ENCODE measurements at places on chromosomes 5 and 9.

- peaks cover 24% of the 10 kb centered on the region for H3K4me1 ChIP-seq
- no peak for DNase-seq
- peak overlapping the region; percentile 93 for H3K4me3 ChIP-seq
- peaks cover 16% of the 10 kb centered on the region for H3K27me3 ChIP-seq
- H3K36me3 ChIP-seq, result no peaks in the 10 kb centered on the region
Observed at GRCh38 chr5:6715271-6715670, 2.0 kb downstream of the TENT4A start.

- no peak overlapping the region for H3K4me3 ChIP-seq
- H3K27ac ChIP-seq, result no peak overlapping the region
- H3K4me1 ChIP-seq, result no peaks in the 10 kb centered on the region
- no peaks in the 10 kb centered on the region for H3K27me3 ChIP-seq
- DNase-seq, result no peak
Observed at GRCh38 chr5:103793595-103794182, 231.1 kb upstream of the NUDT12 start.

DNA sequence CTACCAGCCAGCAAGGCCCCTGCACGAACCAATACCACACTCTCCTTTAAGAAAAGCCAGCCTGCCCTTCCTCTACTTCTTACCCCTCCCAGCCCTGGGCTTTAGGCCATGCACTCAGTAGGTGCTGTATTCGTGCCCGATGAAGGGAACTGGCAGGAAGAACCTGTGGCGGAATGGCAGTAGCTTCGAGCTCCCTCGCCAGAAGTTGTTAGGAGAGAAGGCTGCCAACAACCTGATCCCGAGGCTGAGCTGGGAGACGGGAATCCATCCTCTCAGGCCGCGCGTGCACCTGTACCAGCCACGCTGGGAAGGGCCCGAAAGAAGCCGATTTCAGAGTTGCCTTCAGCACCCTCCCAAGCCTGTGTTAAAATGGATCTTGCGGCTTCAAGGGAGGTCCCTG is 45.3 kb upstream of the AKNA start:
- H3K4me3 ChIP-seq, result no peak overlapping the region
- no peak overlapping the region for H3K27ac ChIP-seq
- no peaks in the 10 kb centered on the region for H3K4me1 ChIP-seq
- no peaks in the 10 kb centered on the region for H3K27me3 ChIP-seq
- H3K36me3 ChIP-seq, result no peaks in the 10 kb centered on the region

- no peak overlapping the region for H3K4me3 ChIP-seq
- no peaks in the 10 kb centered on the region for H3K36me3 ChIP-seq
- H3K27ac ChIP-seq, result no peak overlapping the region
- H3K4me1 ChIP-seq, result peaks cover 14% of the 10 kb centered on the region
Observed at GRCh38 chr5:63963926-63964325, 1.7 kb upstream of the HTR1A start.

DNA sequence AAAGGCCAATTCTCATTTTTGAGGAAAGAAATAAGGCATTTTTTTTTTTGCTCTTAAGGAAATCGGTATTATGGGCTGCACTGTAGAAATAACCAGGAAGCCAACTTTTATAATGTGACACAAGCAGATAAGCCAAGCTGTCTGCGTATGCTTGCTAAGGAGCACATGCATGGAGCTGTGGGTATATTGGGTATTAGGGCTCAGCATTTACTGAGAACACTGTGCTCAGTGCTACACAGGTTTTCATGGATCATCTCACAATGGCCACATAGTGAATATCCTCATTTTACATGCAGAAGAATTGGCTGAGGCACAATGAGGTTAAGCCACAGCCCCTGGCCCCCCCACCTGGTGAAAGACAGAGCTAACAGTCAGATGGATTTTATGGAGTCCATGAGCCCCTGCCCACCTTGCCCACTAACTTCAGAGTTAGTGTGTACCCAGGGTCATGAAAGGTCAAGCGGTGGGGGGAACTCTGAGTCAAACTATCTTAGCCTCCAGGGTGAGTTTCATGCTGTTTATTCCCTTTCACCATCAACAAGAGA is 204.8 kb downstream of the SPATA31A6 start:
- H3K27ac ChIP-seq, result no peak overlapping the region
- peak; percentile 25 for DNase-seq
- H3K4me3 ChIP-seq, result no peak overlapping the region
- H3K4me1 ChIP-seq, result no peaks in the 10 kb centered on the region
- no peaks in the 10 kb centered on the region for H3K27me3 ChIP-seq
- H3K36me3 ChIP-seq, result no peaks in the 10 kb centered on the region

GRCh38 chr5:125202871-125203438 is 456.5 kb upstream of the ZNF608 start:
- H3K4me3 ChIP-seq, result no peak overlapping the region
- H3K27me3 ChIP-seq, result no peaks in the 10 kb centered on the region
- no peak overlapping the region for H3K27ac ChIP-seq
- DNase-seq, result no peak
- peaks cover 37% of the 10 kb centered on the region for H3K4me1 ChIP-seq

GRCh38 chr9:113299800-113300292 is 3.3 kb downstream of the RNF183 start:
- no peaks in the 10 kb centered on the region for H3K27me3 ChIP-seq
- no peak for DNase-seq
- no peak overlapping the region for H3K27ac ChIP-seq
- peaks cover 7% of the 10 kb centered on the region for H3K4me1 ChIP-seq
- H3K36me3 ChIP-seq, result no peaks in the 10 kb centered on the region

- DNase-seq, result no peak
- H3K27ac ChIP-seq, result peak overlapping the region; percentile 73
- no peak overlapping the region for H3K4me3 ChIP-seq
Observed at GRCh38 chr9:79378107-79378506, 193.7 kb upstream of the TLE4 start.

GRCh38 chr9:38075272-38075671 is 6.2 kb upstream of the SHB start:
- no peak overlapping the region for H3K4me3 ChIP-seq
- DNase-seq, result no peak
- peaks cover 41% of the 10 kb centered on the region for H3K27me3 ChIP-seq
- H3K4me1 ChIP-seq, result no peaks in the 10 kb centered on the region

DNA sequence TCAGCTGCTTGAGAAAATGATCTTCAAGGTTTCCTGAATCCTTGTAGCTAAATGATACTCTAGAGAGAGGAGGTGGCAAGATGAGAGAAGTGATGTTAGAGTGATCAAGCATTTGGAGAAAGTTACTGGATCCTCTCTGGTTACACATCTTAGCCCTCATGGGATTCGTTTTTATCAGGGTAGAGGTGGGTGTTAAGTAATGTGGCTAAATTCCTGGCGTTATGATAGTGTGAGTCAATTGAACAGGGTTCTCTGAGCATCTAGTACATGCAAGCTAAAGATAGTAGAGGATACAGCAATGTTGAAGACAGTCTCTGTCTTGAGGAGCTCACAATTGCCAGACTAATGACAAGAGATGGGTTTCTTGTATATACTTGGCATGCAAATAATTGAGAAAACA is 123.7 kb downstream of the PSD2 start:
- H3K4me1 ChIP-seq, result no peaks in the 10 kb centered on the region
- no peak overlapping the region for H3K4me3 ChIP-seq
- no peak overlapping the region for H3K27ac ChIP-seq
- H3K27me3 ChIP-seq, result peaks cover 44% of the 10 kb centered on the region
- no peak for DNase-seq
- H3K36me3 ChIP-seq, result no peaks in the 10 kb centered on the region

DNA sequence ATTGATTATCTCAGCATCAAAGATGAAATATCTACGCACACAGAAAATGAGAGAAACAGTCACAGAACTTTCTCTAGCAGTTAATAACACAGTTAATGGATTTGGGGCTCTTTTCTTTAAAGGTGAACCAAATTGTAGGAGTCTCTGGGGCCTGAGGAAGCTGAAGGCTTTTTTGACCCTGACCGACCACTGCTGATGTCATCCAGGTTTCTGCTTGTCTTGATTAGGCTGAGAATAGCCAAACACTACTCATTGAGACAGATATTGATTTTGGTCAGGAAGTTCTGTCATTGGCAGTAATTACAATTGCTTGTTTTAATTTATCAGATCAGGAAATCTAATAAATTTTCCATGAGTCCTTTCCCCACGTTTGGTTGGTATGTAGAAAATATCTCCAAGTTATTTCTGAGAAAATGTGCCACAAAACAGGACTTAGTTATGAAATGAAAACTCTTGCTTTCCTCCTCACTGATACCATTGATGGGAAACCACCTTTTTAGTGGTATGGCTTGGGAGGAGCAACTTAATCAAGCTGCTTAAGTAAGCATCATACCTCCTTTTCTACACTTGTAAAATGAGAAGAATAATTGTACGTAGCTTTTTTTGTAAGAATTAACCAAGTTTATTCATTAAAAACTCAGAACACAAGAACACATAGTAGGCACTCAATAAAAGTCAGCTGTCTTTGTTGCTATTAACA is 19.7 kb downstream of the CARTPT start:
- DNase-seq, result no peak
- no peak overlapping the region for H3K4me3 ChIP-seq
- H3K36me3 ChIP-seq, result no peaks in the 10 kb centered on the region
- H3K27me3 ChIP-seq, result no peaks in the 10 kb centered on the region

GRCh38 chr9:2785060-2785950 is 58.6 kb downstream of the PUM3 start:
- DNase-seq, result no peak
- no peaks in the 10 kb centered on the region for H3K27me3 ChIP-seq
- H3K27ac ChIP-seq, result no peak overlapping the region

DNA sequence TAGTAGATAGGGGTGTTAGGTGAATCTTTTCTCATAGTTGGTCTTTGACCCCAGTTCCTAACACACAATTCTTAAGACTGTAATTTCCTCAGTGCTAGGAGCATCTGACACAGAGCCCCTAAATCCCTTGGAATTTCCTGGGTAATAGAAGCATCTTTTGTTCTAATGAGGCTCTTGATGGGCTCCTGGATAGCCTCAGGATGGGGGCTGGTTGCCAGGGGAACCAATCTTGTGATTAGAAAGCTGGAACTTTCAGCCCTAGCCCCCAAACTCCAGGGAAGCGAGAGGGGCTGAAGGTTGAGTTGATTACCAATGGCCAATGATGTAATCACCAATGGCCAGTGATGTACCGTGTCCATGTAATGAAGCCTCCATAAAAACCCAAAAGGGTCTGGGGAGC is 44.5 kb downstream of the CCDC125 start:
- no peaks in the 10 kb centered on the region for H3K27me3 ChIP-seq
- H3K4me1 ChIP-seq, result peaks cover 18% of the 10 kb centered on the region
- H3K27ac ChIP-seq, result peak overlapping the region; percentile 11

DNA sequence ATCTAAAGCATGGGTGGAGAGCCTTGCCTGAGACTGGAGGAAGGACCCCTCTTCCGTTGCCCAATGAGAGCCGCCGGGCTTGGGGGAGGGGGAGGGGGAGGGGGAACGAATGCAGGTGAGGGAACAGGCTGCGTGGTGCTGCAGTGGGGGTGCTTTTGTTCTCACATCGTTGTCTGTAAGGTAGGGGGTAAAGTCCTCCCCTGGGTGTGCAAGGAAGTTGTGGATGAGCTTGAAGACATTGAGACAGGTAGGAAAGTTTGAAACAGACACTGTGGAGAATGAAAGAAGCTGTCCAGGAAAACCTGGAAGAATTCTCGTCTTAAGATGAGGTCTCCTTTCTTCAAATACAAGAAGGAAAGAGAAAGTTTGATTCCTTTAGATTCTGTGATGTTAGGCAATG is 94.1 kb upstream of the LIFR start:
- no peak for DNase-seq
- H3K4me1 ChIP-seq, result no peaks in the 10 kb centered on the region
- no peaks in the 10 kb centered on the region for H3K36me3 ChIP-seq
- H3K27ac ChIP-seq, result no peak overlapping the region

DNA sequence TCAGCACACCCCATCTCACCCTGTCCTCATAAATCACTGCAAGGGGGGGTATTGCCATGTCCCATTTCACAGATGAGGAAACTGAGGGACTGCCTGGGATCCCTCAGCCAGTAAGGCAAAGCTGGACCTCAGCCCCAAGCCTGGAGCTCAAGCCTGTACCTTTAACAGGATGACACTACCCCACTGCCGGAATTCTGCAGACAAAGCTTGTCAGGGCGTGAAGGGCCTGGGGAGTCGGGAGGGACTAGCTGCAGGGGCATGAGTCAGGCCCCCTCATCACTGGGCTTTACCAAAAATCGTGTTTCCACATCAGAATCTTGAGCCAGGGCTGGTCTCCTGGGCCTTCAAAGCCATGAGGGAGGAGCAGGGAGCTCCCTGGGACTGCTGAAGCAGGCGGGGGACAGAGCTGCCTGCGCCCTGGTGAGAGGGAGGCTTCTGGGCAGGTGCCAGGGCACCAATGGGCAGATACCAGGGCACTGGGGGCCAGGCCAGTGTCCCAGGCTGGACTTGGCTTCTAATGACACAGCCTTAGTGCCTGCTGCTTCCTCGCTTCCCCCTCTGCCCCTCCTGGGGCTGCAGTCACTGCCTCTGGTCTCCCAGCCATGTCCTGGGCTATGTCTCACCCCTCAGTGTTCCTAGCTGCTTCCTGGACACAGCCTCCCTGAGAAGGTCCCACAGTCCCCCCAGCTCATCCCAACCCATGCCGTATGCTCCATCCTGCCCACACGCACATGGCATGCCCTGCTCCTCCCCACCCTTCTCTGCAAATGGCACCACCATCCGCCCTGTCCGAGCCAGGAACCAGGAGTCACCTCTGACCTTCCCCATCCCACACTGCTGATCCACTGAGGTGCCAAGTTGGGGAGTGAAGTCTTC is 80.7 kb downstream of the LMX1B start:
- H3K4me1 ChIP-seq, result no peaks in the 10 kb centered on the region
- H3K27me3 ChIP-seq, result peaks cover 48% of the 10 kb centered on the region
- no peak overlapping the region for H3K4me3 ChIP-seq
- DNase-seq, result peak; percentile 3

DNA sequence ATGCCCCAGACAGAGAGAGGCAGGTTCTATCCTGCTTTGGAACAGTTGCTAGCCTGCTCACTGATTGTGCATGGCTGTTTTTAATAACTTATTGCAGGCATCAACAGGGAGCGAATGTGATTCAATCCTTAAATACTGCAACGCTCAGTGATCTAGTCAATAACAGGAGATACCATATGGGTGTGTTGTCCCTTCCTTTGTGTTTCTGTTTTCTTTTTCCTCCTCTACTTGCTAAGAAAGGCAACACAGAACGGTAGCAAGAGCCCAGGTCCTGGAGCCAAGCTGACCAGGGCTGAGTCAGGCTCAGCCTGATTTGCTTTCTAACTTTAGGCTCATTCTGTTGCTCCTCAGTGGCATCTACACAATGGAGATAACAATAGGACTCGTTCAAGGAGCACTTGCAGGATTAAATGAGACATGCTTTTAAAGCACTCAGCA is 98.6 kb upstream of the EQTN start:
- DNase-seq, result peak; percentile 74
- H3K4me3 ChIP-seq, result no peak overlapping the region
- H3K36me3 ChIP-seq, result no peaks in the 10 kb centered on the region
- H3K27me3 ChIP-seq, result no peaks in the 10 kb centered on the region
- peaks cover 46% of the 10 kb centered on the region for H3K4me1 ChIP-seq

DNA sequence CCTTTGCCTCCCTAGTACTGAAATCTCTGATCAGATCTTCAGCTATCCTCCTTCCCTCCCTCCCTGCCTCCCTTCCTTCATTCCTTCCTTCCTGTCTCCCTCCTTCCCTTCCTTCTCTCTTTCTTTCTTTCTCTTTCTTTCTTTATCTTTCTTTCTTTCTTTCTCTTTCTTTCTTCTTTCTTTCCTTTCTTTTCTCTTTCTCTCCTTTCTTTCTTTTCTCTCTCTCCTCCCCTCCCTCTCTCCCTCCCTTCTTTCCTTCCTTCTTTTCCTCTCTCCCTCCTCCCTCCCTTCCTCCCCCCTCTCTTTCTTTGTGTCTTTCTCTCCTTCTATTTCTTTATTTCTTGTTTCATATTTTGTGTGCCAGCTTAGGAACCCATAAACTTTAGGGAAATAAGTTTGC is 23.9 kb upstream of the ANKRD55 start:
- no peaks in the 10 kb centered on the region for H3K36me3 ChIP-seq
- no peaks in the 10 kb centered on the region for H3K4me1 ChIP-seq
- H3K27me3 ChIP-seq, result no peaks in the 10 kb centered on the region
- DNase-seq, result no peak
- H3K4me3 ChIP-seq, result no peak overlapping the region
- H3K27ac ChIP-seq, result no peak overlapping the region
